ENCODE measurements at places on chromosomes 5 and 9.

DNA sequence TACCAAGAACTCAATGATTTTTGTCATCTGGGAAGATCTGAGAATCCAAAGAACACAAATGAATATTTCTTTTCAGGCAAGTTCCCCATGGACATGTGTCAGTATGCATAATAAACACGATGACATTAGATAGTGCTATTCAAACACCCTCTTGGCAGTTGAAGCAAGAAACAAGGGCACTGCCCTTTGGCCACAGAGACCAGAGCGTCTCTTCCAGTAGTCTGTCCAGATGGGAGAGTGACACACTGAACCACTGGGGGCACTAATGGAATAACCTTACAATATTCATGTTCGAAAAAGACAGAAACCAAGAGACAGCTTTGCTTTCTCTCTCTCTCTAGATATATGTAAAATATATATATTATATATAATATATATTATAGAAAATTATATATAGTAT, 301.9 kb downstream of the CTNND2 start:
- peak; percentile 17 for DNase-seq

DNA sequence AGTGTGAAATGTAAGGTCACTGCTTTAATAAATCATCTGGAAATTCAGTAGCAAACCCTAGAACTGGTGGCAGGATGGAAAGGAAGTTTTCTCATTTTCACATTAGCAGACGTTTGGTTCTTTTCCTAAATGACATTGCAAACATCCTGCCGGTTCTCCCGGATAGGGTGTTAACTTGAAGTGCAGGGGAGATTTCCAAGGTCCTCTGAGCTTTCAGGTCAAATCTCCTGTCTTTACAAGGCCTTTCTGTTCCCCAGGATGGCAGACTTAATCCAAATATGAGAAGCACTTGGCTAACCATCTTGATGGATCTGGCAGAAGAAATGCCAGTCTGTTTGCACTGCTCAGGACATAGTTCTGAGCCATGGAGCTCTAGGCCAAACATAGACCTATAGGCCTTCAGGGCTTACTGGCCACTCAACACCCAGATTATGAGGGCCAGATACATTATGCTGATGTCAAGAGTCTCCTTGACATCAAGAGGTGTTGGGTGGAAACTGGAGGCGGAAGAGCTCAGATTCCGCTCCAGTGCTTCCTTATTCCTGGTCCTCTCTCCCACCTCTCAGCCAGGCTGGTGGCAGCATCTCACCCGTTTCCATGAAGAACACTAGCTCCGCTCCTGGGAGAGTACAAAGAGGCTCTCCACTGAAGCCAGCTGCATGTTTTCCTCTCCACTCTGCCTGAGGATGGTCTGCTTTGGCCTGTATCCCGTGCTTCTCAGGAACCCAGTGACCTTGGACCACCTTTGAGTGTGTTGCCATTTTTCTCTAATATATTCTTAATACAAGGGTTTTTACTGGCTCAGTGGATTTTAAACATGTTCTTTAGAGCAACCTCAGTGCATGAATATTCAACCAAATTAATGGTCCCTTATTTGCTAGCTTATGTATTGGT, 61.0 kb downstream of the RALGPS1 start:
- DNase-seq, result no peak

GRCh38 chr9:22054076-22054475, 45.0 kb upstream of the CDKN2B start:
- no peak for DNase-seq

GRCh38 chr5:157431544-157432200, 28.3 kb upstream of the NIPAL4 start:
- DNase-seq, result no peak

- no peak for DNase-seq
These were observed 102.2 kb upstream of the IL7R start for GRCh38 chr5:35754481-35754880.

- no peak for DNase-seq
These were observed 12.8 kb downstream of the OR1K1 start for GRCh38 chr9:122812736-122813135.

DNA sequence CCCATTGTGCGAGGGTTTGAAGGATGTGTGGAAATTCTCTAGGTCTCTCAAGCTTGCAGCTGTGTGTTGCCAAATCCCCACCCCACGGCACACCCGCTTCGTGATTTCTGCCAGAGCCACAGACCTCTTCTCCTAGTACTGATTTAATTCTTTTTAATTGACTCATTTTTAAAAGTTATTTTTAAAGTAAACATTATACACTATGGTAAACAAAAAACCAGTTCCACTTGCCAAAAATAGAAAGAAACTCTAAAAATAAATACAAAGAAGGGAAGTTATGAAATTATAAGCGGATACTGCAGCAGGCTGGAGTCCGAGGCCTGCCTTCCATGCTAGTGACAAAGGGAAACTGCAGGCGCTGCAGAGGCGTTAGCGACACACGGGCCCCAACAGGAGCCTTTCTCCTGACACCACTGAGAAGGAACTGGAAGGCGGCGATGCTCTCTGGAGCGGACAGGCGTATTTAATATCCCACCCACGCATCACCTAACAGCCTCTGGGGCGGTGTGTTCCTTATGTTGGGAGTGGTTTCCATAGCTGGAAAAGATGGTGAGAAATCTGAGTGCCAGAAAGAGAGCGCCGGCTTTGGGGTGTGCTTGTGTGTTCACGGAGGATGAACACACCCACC, 122.5 kb downstream of the COL23A1 start:
- DNase-seq, result no peak

Data from K562 (cell line).